Karpas-422 (cell line): ENCODE measurements at places on chromosomes 7 and 10. TPM values are rescaled to one million over a fixed set of nuclear protein-coding genes. Genes with fewer than 3 reads are reported as not detected.

DNA sequence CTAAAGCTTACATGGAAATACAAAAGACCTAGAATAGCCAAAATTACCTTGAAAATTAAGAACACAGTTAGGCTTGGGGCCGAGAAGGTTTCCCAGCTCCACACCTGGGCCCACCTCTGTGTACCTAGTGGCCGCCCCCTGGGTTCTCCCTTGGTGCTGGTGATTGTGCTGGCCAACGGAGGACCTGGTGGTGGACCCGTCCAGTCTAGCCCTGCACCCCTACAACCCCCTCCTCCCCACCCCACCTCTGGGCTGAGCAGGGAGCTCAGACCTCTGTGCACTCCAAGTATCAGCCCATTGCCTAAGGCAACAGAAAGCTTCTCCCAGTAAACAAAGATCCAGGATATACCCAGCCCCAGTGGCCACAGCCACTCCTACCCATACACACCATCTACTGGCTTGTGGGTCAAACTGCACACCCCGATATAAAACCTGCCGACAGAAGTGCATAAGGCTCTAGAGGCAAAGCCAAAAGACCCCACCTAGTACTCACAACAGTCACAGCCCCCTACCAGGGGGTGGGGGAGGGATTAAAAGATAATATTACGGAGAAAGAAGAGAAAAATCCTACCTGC, 105.0 kb upstream of the DIP2C start:
- H3K36me3 ChIP-seq, result peaks cover 21% of the 10 kb centered on the region
- H3K27me3 ChIP-seq, result no peaks in the 10 kb centered on the region
- H3K27ac ChIP-seq, result no peak overlapping the region
- DNase-seq, result no peak
- H3K4me1 ChIP-seq, result peaks cover 20% of the 10 kb centered on the region
- no peak overlapping the region for H3K4me3 ChIP-seq

Gene ECHDC3
- total RNA-seq, result not detected in 2 replicates

Gene LRRD1
- not detected in 2 replicates for total RNA-seq

DNA sequence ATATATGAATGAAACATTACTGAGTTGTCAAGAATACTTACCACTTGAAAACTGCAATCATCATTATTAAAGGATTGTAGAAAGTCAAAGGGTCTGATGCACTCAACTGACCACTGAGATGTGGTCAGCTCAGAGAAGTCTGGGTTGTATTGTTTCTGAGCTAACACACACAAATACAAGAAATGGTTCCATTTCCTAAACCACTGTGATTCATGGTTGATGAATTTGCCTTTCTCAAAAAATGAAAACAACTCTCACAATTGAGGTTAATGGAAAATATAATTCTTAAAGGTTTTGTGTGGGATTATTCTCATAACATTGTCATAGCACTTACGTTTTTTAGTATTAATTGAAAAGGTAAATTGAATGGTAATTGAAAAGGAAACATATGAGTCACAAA, 45.6 kb upstream of the TAS2R16 start:
- H3K27me3 ChIP-seq, result no peaks in the 10 kb centered on the region
- no peak overlapping the region for H3K4me3 ChIP-seq
- H3K4me1 ChIP-seq, result no peaks in the 10 kb centered on the region
- no peaks in the 10 kb centered on the region for H3K36me3 ChIP-seq

DNA sequence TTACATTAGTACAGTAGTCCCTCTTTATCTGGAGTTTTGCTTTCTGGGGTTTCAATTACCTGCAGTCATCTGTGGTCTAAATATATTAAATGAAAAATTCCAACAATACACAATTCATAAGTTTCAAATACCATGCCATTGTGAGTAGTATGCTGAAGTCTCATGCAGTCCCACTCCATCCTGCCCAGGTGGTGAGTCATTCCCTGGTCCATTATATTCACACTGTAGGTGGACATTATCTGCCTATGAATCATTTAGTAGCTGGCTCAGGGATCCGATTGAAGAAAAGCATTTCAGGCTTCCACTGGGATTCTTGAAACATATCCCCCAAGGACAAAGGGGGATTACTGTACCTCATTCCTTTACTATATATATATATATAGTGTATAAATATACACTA, 298.2 kb upstream of the GALNT17 start:
- no peaks in the 10 kb centered on the region for H3K27me3 ChIP-seq
- no peak for DNase-seq
- no peak overlapping the region for H3K27ac ChIP-seq
- H3K4me3 ChIP-seq, result no peak overlapping the region

GRCh38 chr10:6300106-6300783, 97.5 kb downstream of the PFKFB3 start:
- H3K27me3 ChIP-seq, result no peaks in the 10 kb centered on the region
- H3K36me3 ChIP-seq, result no peaks in the 10 kb centered on the region
- DNase-seq, result peak; percentile 67
- peaks cover 19% of the 10 kb centered on the region for H3K4me1 ChIP-seq

DNA sequence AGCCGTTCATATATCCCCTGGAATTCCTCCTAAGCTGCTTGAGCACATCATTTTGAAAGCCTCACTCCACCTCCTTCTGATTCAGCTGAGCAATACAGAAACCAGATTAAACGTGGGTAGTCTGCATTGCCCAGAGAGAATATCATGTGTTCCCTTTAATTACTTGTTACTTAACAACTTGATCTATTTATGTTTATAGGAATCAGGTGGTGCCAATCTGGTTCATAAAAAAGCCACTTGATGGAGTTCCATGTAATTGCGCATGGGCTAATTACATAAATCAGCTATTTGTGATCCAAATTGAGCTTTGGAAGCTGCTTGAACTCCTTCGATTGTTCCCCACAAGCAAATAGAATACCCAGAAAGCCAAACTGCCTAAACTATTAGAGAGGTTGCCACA, 114.7 kb upstream of the ADCY1 start:
- DNase-seq, result no peak
- no peaks in the 10 kb centered on the region for H3K4me1 ChIP-seq
- no peaks in the 10 kb centered on the region for H3K36me3 ChIP-seq
- no peak overlapping the region for H3K27ac ChIP-seq
- H3K4me3 ChIP-seq, result no peak overlapping the region

- no peaks in the 10 kb centered on the region for H3K27me3 ChIP-seq
- no peak overlapping the region for H3K4me3 ChIP-seq
- no peak for DNase-seq
- no peaks in the 10 kb centered on the region for H3K36me3 ChIP-seq
Measured at GRCh38 chr10:112519133-112519761, 72.2 kb downstream of the VTI1A start.

DNA sequence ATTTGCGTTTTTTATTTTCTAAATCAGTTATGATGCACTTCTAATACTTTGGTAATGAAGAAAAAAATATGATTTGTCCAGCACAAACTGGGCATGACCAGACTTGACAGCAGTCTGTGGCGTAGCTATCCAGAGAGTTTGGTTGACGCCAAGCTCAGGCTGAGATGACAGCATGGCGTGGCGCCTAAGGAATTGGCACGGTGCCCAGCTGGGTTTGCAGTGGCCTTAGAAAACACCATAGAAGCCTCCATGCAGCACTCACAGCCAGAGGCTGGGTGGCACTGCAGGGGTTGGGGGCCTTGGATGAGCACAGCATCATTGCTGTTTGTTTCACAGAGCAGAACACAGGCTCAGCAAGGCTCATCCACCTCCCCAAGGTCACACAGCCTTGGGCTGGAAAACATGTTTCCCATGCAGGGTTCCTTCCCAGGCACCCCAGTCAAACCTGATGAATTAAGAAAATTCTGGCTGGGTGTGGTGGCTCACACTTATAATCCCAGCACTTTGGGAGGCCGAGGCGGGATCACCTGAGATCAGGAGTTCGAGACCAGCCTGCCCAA, 88.9 kb downstream of the GTF2IRD1 start:
- no peaks in the 10 kb centered on the region for H3K27me3 ChIP-seq
- no peak overlapping the region for H3K4me3 ChIP-seq
- H3K27ac ChIP-seq, result no peak overlapping the region
- no peak for DNase-seq

DNA sequence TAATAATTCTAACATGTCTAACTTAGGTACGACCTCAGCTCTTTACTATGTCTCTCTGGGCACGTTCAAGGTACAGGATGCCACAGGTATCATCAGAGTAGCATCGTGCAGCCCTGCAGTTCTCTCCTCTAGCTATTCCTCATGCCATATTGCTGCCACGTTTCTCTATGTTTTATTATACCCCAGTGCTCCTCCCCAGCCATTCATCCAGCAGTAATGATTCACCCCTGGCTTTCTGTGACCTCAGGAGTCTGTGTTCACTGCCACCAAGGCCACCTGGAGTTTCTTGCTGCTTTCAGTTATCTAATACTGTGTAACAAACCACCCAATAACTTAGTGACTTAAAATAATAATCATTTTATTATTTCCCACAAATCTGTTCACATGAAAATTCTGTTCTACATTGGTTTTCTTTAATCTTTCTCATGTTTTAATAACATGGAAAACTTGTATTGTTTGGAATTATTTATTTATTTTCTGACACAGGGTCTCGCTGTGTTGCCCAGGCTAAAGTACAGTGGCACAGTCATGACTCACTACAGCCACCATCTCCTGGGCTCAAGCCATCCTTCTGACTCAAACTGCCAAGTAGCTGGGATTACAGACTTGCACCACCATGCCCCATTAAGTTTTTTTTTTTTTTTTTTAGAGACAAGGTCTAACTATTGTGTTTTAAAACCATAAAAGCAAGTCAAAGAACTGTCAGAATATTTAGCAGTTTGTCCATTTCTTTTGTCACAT, 21.8 kb downstream of the REEP3 start:
- H3K36me3 ChIP-seq, result no peaks in the 10 kb centered on the region
- no peaks in the 10 kb centered on the region for H3K27me3 ChIP-seq
- H3K4me3 ChIP-seq, result no peak overlapping the region
- H3K4me1 ChIP-seq, result peaks cover 9% of the 10 kb centered on the region
- DNase-seq, result no peak
- no peak overlapping the region for H3K27ac ChIP-seq

- no peak overlapping the region for H3K4me3 ChIP-seq
- no peak for DNase-seq
- H3K27ac ChIP-seq, result no peak overlapping the region
Measured at GRCh38 chr7:67786021-67786420, 789.4 kb downstream of the TYW1 start.

- DNase-seq, result no peak
- no peaks in the 10 kb centered on the region for H3K4me1 ChIP-seq
- H3K4me3 ChIP-seq, result no peak overlapping the region
- no peaks in the 10 kb centered on the region for H3K27me3 ChIP-seq
Measured at GRCh38 chr10:8543361-8544056, 489.0 kb downstream of the GATA3 start.
